ENCODE measurements at places on chromosomes 11 and 22. TPM values are rescaled to one million over a fixed set of nuclear protein-coding genes. Genes with fewer than 3 reads are reported as not detected.

The MICAL3 gene
- total RNA-seq, result 9.0 TPM

The SOX6 gene
- 0.32 TPM for total RNA-seq

The SLC35F2 gene
- total RNA-seq, result 10.2 TPM

The PIWIL4 gene
- total RNA-seq, result 5.1 TPM

The LARGE2 gene
- total RNA-seq, result not detected

The ABCG4 gene
- 0.09 TPM for total RNA-seq

The ESAM gene
- 0.16 TPM for total RNA-seq

The KRTAP5-8 gene
- not detected for total RNA-seq

The DSCAML1 gene
- under 0.01 TPM for total RNA-seq

The SCGB1A1 gene
- not detected for total RNA-seq

The NPTXR gene
- total RNA-seq, result 1.1 TPM

The CCDC116 gene
- 0.26 TPM for total RNA-seq

The NTM gene
- 3.1 TPM for total RNA-seq

The DGCR8 gene
- 33.0 TPM for total RNA-seq

The TRIM66 gene
- total RNA-seq, result 9.8 TPM

The CARNS1 gene
- total RNA-seq, result 0.16 TPM

The SLCO2B1 gene
- total RNA-seq, result not detected

The FANCF gene
- 8.4 TPM for total RNA-seq

The KLHDC7B gene
- 0.60 TPM for total RNA-seq

The CLDN5 gene
- 0.43 TPM for total RNA-seq

The MIOX gene
- not detected for total RNA-seq

The AQP11 gene
- total RNA-seq, result 3.9 TPM

The C11orf42 gene
- total RNA-seq, result not detected

The DAGLA gene
- 1.9 TPM for total RNA-seq

The OR51B5 gene
- total RNA-seq, result 0.26 TPM

The CEP126 gene
- 1.5 TPM for total RNA-seq

The MISFA gene
- 0.95 TPM for total RNA-seq

The OR52E8 gene
- total RNA-seq, result not detected

The ACR gene
- not detected for total RNA-seq

The ZNF215 gene
- 3.0 TPM for total RNA-seq

The C22orf42 gene
- total RNA-seq, result not detected

The TSKU gene
- total RNA-seq, result 9.3 TPM

The LYVE1 gene
- total RNA-seq, result not detected

The MGAT3 gene
- total RNA-seq, result under 0.01 TPM

The EFCAB6 gene
- total RNA-seq, result 2.7 TPM

The SNX32 gene
- 4.0 TPM for total RNA-seq

The C11orf87 gene
- total RNA-seq, result 0.16 TPM

The MMP12 gene
- total RNA-seq, result 2.8 TPM

The SHANK2 gene
- total RNA-seq, result 0.43 TPM

The HTR3A gene
- total RNA-seq, result not detected

The TMEM191B gene
- total RNA-seq, result not detected

The TPBGL gene
- not detected for total RNA-seq

The SYT13 gene
- total RNA-seq, result not detected

The IGHMBP2 gene
- 4.7 TPM for total RNA-seq

The TCN2 gene
- 14.3 TPM for total RNA-seq

The CD248 gene
- total RNA-seq, result 168 TPM

The PNPLA5 gene
- not detected for total RNA-seq

The DENND6B gene
- total RNA-seq, result 2.4 TPM

The GLB1L3 gene
- not detected for total RNA-seq

The RIN1 gene
- 28.7 TPM for total RNA-seq

The RPLP2 gene
- total RNA-seq, result 334 TPM

The PTS gene
- 30.1 TPM for total RNA-seq

The LRRC74B gene
- total RNA-seq, result under 0.01 TPM

The RBM7 gene
- total RNA-seq, result 38.3 TPM

Data from bronchial smooth muscle cell (primary cell).